ENCODE measurements at places on chromosomes 1 and 21.

DNA sequence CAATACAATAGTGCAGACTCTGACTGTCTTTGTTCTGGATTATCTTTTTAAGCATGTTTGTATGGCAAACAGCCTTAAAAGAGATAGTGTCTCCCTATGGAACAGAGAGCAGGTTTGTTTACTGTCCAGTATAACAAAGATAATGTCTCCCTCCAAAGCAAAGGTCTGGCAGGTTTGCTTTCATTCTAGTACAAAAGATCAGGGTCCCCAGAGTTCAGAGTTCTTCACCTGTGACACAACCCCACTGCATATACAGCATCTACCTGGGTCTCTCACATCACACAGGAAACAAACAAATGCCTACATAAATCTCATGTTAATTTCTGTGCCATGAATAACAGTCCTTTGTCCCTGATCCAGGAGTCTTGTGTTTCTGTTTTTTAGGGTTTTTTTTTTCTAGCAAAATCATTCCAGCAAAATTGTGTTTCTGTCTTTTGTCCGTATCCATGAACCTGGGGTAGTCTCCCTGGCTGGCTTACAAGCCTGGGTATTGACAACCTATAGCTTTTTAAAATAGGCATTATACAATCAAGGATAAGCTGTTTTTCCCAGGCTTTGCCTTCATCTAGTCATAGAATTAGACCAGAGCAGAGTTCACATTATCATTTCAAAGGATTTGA, 89.4 kb upstream of the PTBP2 start:
- DNase-seq, result no peak

GRCh38 chr1:59554011-59554663, 257.2 kb downstream of the FGGY start:
- no peak for DNase-seq

DNA sequence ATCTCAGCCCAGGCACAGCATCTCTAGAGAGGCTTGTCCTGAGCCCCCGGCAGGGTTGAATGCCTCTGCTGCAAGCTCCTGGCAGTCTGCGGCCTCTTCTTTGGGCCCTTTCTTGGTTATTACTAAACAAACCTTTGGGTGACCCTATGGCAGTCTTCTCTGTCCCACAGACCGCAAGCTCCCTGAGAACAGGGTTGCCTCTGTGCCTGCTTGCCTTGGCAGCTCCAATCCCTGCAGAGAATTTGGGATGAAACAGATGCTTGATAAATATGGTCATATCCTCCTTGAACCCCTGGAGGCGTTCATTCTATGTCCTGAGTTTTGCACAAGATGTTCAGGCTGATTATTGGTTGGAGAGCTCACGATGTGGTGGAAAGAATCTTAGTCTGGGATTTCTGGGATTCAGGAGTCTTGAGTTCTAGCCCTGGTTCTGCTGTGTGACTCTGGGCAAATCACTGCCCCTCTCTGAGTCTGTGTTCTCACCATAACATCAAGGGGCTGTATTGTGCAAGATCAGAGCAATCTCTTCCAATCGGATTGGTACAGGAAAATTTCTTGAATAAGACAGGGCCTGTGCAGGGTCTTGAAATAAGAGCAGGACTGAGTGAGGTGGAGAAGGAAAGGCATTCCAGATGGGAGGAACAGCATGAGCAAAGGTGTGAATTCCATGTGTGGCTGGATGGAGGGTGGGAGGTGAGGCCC, 49.6 kb downstream of the EDN2 start:
- no peak for DNase-seq

GRCh38 chr1:25705699-25706098, 89.1 kb downstream of the MAN1C1 start:
- DNase-seq, result no peak

GRCh38 chr1:206921772-206922265, at the start of gene FCMR:
Gene FCMR, minus strand, starts transcription at chr1:206921941. Its CDS starts 87 bp downstream, at chr1:206921854.
- DNase-seq, result no peak

DNA sequence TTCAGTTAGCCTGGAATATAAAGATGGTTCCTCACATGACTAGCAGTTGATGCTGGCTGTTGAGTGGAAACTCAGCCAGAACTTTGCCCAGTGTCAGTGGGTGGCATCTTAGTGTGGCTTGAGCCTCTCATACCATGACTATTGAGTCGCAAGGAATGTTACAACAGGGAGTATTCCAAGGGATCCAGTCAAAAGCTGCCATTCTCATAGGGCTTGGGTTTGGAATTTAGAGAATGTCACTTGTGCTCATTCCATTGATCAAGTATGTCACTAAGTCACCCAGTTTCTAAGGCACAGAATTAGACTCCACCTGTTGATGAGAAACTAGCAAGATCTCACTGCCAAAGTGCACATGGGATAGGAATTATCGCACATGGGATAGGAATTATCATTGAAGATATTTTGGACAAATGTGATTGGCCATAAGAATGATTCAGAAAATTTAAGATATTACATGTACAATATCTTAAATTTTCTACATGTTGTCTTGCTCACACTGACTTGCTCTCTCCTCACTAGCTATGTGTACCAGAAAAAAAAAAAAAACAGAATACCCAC, 1290.7 kb upstream of the ADGRL2 start:
- no peak for DNase-seq

DNA sequence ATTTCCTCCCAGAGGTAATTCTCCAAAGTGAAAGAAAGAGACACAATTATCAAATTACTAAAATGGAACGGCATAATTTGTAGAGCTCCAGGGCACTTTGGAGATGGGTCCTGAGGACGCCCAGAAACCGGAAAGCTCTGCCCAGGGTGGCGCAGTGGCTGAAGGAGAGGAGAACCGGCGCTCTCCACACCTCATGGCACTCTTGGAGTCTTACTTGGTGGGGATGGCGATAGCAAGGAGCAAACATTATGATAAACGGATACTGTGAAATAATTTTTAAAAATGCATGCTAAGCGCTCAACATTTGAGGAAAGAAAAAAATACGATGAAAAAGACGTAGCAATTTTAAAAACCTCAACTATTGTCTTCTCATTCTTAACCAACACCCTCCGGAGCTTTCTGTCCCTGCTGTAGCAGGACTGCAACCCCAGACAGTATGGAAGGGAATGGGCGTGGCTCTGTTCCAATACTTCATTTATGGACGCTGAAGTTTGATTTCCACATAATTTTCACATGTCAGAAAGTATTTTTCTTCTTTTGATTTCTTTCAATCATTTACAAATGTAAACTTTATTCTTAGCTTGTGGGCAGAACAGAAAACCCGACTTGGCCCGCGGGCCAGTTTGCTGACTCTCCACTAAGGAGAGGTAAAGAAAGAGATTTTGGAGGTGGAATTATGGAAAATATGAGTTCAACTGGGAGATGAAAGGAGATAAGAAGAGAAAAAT, 1.1 kb downstream of the S100A11 start:
- peak; percentile 35 for DNase-seq

GRCh38 chr1:175409938-175410337, 217.4 kb upstream of the KIAA0040 start:
- no peak for DNase-seq

- DNase-seq, result peak; percentile 69
Measured at GRCh38 chr1:243482141-243483022, 226.5 kb downstream of the SDCCAG8 start.

GRCh38 chr1:47779613-47780012, 217.6 kb downstream of the TRABD2B start:
- DNase-seq, result no peak

GRCh38 chr1:180267761-180268555, 37.9 kb downstream of the LHX4 start:
- DNase-seq, result no peak

GRCh38 chr1:77467741-77468140, 185.9 kb downstream of the AK5 start:
- DNase-seq, result peak; percentile 16

DNA sequence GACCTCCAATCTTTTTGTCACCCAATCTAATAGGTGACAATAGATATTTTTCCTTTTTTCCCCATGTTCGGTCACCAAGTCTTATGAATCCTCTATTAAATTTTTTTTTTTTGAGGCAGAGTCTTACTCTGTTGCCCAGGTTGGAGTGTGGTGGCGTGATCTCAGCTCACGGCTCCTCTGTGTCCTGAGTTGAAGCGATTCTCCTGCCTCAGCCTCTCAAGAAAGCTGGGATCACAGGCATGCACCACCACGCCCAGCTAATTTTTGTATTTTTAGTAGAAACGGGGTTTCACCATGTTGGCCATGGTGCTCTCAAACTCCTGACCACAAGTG, 42.5 kb upstream of the MTF1 start:
- no peak for DNase-seq

GRCh38 chr1:16441282-16441665, 750 bp downstream of the NECAP2 start:
- DNase-seq, result no peak

DNA sequence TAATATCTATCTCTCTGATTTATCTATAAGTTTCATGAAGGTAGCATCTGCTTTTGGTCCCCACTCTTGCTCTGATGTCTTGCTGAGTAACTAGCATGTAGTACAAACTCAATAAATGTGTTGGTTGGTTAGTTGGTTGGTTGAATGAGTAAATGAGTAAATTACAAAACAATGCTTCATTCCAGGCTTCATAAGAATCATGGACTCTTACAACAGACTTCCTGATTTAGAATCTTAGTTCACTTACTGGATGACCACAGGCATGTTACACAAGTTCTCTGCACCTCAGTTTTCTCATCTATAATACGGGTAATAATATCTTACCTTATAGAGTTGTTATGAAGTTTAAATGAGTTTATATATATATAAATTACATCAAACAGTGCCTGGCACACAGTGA, 98.6 kb downstream of the ZNF281 start:
- DNase-seq, result peak; percentile 55

- DNase-seq, result no peak
Measured at GRCh38 chr1:195158091-195158490, 1450.1 kb downstream of the KCNT2 start.

DNA sequence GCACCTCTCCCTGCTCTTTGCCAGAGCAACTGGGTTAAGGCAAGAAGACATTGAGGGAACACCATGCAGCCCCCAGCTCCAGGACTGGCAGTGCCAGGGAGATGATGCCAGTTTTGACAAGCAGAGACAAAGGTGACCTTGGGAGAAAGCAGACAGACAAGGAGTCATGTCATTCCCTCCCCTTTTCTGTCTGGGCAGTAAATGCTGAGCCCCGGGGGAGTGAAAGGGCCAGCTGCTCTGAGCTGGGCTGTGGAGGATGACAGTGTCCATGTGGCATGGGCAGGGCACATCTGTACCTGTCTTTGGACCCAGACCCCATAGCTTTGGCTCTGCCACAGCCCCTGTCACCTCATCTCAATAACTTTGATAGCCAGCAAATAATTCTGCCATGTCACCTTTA, 24.2 kb downstream of the PLEKHA6 start:
- DNase-seq, result no peak

DNA sequence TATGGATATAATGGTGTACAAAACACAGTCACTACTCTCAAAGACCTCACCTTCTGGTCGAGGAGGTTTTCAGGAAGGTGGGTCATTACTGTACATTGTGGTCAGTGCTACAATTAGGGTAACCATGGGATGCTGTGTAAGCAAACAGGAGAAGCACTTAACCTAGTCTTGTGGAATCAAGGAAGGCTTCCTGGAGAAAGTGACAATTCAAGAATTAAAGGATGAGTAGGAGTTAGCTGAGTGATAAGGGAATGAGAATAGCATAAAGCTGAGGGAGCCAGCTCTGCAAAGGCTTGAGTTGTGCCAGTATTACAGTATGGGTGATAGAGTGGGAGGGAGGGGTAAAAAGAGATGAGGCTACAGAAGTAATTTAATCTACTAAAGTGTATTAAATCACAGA, 17.2 kb downstream of the NEXN start:
- DNase-seq, result no peak

DNA sequence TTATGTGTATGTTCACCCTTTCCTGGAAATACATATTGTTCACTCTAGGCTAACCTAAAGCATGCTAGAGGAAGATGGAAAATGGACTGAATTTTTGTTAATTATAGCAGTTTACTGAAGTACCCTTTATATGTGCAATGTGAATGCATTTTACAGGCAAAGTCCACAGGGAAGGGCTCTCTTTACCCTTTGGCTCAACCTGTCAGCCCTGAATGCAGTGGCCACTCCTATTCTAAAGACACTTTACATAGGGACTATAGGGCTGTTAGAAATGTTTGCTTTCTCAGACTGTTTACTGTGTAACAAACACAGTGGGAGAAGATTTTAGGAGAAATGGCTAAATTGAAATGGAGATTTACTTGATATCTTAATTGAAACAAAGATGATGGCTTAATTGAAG, 78.5 kb downstream of the BRINP2 start:
- no peak for DNase-seq

- DNase-seq, result no peak
Measured at GRCh38 chr1:3472088-3472850, 17.8 kb downstream of the ARHGEF16 start.

DNA sequence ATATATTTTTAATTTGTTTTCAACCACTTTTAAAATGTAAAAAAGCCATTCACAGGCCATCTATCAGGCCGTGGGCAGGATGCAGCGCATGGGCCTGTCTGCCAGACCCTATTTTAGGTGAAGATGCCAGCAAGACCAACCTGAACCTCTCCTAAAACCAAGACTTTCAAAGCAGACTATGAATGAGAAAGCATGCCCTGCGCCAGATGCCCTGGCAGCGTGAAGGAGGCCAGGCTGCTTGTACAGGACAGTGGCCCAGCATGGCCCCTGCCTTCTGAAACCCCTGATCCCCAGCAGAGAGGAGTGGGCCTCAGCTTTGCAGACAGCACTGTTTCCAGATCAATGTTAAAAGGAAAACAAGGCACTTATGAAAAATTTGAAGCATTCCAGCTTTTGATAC, 31.6 kb downstream of the WDR4 start:
- DNase-seq, result no peak

- DNase-seq, result peak; percentile 13
Measured at GRCh38 chr1:218164930-218165700, 120.0 kb upstream of the RRP15 start.

DNA sequence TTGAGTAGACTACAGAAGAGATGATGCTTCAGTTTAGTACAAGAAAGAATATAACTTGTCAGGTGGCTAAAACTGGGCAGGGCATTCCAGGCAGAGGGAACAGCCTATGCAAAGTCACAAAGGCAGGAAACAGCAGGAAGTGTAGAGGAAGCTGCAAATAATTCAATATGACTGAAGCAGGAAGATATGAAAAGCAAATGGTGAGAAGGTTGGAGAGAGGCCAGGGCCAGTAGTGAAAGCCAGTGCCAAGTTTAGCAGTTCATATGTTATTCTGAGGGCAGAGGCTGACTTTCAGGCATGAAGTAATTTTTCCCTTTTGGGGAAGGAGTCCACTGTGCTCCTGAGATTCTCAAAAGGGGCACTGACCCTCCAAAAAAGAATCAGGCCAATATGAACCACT, 8.0 kb upstream of the YBX1 start:
- no peak for DNase-seq

GRCh38 chr21:34796518-34797200, 127.9 kb downstream of the CLIC6 start:
- no peak for DNase-seq

GRCh38 chr1:168136709-168137514, at the start of gene GPR161:
Gene GPR161, minus strand, starts transcription at chr1:168136930. Its CDS starts 32,080 bp downstream, at chr1:168104850.
- DNase-seq, result peak; percentile 58
